ENCODE measurements at places on chromosomes 7 and 10.

- no peak for DNase-seq
These were observed 20.8 kb downstream of the HYCC1 start for GRCh38 chr7:22992874-22993840.

GRCh38 chr10:13019280-13019679 is 17.8 kb upstream of the CCDC3 start:
- no peak for DNase-seq

DNA sequence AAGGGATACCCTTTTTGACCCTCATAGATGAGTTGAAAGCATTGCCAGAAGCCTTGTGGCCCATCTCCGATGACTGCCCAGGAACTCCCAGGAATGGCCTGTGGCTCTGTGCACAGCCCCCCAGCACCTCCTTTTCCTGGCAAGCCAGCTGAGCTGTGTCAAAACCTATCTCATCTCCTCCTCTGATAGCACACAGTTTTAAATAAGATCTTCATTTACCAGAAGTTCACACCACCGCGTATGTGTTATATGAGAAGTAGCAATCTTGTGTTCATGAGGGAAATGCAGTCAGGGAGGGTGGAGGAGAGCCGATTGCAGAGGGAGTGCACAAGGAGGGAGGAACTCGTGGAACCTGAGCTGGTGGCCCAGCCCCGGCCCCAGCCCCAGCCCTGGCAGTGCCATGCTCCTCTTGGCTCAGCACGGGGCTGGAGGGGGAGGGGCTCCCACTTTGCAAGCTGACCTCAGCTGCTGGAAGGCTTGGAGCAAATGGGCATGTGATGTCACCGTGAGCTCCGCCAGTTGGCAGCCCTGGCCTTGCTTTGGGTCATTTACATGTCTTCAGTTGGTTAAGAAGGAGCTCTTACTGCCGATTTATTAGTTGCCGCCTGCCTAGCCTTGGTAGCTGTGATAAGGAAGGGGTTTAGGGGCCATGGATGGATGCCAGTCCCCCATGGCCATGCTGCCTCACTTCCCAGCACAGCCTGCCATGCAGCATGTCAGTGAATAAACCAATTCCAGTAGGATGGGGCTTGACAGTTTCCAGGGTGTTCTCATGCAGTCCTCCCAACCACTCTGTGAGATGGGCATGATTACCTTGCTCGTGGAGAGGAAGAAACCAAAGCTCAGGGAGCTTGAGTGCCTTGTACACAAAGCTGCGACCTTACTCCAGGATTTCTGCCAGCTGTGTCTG is 20.0 kb downstream of the UNC5B start:
- DNase-seq = no peak

GRCh38 chr10:133260895-133261725 is 15.6 kb downstream of the ADAM8 start:
- peak; percentile 10 for DNase-seq

DNA sequence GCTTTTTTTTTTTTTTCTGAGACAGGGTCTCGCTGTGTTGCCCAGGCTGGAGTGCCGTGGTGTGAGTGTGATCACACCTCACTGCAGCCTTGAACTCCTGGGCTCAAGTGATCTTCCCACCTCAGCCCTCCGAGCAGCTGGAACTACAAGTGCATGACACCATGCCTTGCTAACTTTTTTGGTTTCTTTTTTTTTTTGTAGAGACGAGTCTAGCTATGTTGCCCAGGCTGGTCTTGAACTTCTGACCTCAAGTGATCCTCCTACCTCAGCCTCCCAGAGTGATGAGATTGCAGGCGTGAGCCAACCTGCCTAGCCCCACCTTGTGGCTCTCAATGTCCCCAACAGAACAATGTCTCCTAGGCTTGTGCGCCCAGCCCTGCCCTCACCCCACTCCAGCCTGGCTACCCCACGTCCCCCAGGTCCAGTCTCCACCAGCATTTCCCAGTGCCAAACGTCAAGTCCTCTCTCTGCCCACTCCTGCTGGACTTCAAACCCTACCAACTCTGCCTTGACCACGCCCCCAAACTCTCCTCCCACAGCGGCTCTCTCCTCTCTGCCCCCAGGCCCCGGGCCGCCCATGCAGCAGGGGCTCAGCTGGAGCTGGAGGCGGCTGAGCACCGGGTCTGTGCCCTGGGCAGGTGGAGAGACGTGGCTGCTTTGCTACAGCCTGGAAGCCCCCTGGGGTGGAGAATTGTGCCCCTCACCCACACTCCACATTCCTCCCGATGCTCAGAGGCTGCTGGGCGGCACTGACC is 18.9 kb downstream of the BHLHA15 start:
- DNase-seq = no peak

GRCh38 chr10:116802474-116802873 is 46.8 kb upstream of the ENO4 start:
- DNase-seq = no peak

DNA sequence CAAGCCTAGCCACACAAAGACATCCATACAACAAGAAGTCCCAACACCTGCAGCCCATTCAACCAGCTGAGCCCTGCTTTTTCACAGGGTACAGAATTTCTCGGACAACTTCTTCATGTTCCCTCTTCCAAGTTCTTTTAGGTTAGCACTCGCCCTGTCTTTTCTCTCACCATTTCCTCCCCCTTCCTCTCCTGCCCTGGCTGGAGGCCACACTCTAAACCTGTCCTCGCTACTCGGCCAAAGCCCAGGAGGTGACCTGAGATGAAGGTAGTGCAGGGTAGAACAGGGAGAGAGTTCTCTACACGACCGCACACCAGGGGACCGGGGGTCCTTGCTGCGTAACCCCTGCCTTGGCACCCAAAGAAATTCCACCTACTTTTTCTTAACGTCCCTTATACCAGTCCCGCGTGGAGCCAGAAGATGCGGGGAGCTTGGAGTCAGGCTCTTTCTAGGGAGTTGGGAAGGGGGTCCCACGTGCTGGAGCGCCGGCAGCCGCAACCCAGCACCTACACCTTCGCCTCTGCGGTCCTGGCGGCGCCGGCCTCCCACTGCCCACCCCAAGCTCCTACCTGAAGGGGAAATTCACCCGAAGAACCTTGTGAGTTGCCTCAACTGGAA is 16.0 kb upstream of the DLX6 start:
- no peak for DNase-seq

GRCh38 chr7:126524967-126525366 is 727.8 kb downstream of the GRM8 start:
- DNase-seq = no peak

- DNase-seq = no peak
These were observed 121.9 kb downstream of the INPP5A start for GRCh38 chr10:132659206-132660091.

DNA sequence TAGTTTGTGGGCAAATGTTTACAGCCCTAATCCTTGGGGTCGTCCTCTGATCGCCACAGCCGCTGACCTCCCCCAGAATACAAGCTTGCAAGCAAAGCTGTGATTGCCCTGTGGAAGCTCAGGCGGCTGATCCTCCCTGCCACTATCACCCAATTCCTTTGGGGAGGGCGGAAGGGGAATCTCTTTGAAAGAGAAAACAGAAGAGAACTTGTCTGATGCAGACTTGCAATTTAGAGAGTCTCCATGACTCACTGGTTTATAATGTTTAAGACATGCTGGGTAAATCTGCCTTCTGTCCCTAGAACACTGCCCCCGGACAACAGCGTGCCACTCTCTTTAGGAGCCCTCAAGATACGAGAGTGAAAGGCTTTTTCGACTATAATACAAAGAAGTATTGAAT is 75.5 kb downstream of the NRP1 start:
- DNase-seq = peak; percentile 53

DNA sequence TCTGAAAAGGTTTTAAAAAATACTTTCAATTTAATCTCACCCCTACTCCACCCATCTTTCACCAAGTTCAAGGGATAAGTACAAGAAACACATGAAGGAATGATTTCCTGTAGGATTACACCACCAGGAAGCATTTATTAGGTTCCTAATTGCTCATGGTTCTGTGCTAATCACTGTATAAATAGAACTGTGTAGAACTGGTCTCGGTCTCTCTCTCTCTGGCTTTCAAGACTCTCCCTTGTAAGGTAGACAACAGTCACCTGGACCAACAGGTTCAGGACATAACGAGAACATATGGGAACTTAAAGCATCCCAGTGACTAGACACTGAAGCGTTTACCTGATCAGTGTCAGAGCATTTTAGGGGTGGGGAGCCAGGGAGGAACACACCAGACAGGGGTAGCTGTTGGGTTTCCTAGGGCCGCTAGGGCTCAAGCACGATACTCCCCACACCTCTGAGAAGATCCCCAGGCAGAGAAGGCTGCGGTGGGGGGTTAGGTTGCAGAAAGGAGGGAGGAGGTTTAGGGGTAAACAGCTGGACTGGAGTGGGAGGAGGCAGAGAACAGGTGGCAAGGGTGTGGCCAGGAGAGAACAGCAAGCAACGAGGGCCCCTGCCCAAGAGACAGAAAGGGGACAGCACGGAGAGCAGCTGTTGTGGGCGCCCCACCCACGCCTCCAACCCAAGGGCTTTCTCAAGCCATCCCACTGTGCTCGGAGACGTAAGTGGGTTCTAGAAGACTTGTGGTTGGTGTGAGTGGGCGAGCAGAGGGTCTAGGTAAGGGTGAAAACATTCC is 52.5 kb upstream of the USP6NL start:
- no peak for DNase-seq
